ENCODE measurements at places on chromosomes 7 and 10.

- no peak for DNase-seq
These were observed 169.6 kb upstream of the PODXL start for GRCh38 chr7:131726031-131726430.

DNA sequence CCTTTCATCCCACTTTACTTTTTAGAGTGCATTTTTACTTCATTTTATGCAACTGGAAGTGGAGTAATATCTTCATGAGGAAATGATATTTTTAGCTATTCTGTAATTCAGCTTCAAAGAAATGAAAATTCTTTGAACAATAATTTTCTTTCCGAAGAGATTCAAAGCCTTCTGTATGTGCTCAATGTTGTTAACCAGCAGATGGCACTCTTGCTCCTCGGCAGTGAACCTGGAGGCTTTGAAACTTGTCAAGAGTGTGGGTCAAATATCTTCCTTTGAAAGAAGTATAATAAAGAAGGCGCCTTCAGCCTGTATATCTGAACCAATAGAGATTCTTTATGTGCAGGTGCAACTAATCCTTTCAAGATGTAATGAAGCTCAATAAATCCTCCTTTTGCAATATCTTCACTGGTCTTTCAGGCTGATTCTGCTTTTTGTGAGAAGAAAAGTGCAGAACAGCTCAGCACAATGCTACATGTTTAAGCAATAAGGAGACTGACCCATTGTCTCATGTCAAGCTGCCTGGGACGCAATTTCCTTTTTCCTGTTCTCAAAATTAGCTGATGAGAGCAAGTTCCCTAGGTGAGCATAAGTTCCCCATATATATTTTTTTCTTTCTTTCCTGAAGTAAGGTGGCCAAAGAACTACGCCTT is 258.4 kb downstream of the SEMA3A start:
- no peak for DNase-seq

DNA sequence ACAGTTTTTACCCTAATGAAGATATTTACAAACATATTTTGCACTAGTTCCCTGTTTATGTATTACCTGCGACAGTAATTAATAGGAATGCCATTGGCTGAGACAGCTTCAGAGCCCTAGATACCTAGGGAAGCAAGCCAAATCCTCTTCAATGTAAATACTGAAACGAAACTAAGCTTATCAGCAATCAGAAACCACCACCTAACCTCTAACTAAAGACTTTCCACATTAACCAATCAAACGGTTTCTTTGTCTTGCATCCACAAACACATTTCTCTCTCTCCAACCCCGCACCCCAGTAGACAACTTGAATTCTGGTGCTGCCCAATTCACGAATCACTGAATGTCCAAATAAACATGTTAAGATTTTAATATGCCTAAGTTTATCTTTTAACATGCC is 474.4 kb upstream of the C7orf33 start:
- no peak for DNase-seq

GRCh38 chr10:118980135-118980865 is 49.2 kb upstream of the NANOS1 start:
- DNase-seq: no peak

DNA sequence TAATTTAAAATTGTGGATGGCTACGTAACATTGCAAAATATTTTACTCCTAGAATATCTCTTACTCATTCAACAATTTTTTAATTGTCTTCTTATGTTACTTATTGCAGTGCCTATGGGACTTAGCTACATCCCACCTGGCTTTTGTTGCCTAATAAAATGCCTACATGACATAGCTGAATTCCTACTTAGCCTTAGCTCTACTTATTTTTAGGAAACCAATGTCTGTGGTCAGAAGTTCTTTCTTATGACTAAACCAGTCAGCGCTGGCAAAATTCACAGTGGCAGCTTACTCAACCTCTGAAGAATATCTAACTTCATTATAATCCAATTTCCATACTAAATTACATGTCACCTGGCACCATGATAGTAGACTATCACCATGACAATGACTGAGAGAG is 1612.4 kb upstream of the LRRTM3 start:
- DNase-seq: no peak
